Adipocyte (in vitro differentiated cells): ENCODE measurements at places on chromosomes 1 and 21.

DNA sequence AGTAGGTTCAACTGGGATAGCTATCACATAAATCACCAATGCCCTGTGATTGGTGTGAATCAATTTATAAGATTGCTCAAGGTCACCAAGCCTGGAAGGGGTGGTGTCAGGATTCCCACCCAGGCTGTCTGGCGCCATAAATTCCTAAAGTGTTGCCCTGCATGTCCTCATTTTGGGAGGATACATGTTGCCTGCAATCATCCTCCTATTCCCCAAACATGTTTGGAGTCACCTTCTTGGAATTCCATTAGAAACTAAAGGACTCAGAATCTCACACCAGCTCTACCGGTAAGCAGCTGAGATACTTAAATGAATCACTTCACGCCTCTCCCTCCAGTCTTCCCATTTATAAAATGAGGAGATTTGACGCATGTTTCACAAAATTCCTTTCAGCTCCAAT lies 54.1 kb upstream of the SLC45A1 start:
- no peak for DNase-seq

DNA sequence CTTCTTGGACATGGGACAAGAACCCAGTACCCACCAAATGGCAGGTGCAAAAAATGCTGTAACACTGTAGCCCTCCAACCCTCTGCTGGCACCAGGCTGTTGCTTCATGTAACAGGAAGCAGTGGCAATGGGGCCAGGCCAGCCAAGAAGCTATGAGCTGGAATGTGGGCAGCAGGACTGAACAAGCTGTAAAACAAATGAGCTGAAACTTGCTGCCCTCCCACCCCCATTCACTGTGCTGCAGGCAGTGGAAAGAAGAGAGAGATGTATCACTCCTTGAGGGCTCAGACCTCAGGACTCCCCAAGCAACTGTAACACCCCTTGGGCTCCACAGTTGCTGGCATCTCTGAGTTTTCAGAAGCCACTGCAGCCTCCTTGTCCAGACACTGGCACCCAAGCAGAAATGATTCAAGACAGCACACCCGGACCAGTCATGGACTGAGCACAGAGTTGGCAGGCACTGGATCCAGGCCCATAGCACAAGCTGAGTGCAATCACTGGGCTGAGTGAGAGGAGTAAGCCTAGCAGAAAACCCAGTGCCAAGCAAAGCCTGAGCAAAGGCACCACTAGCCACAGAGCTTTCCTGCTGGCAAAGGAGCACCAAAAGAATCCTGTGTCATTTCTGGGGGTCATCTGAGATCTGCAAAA lies 321.4 kb upstream of the CXADR start:
- no peak for DNase-seq

GRCh38 chr1:119005724-119006405 lies 17.7 kb upstream of the TBX15 start:
- no peak for DNase-seq

DNA sequence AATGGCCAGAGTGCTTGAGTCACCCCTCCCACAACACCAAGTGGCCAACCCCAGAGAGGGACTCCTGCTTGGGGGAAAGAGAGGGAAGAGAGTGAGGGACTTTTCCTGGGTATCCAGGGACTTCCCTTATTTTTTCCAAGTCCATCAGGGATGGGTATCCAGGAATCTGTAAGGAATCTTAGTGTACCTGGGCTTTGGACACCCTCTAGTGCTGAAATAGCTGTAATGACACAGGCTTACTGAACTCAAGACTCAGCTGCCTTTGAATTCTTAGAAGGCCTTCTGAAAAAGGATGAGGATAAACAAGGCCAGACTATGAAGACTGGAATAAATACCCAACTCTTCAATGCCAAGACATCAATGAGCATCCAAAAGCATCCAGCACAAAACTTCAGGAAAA lies 12.0 kb downstream of the TSHB start:
- no peak for DNase-seq

- DNase-seq, result no peak
These were observed 37.8 kb upstream of the BMP8A start for GRCh38 chr1:39453603-39454002.

DNA sequence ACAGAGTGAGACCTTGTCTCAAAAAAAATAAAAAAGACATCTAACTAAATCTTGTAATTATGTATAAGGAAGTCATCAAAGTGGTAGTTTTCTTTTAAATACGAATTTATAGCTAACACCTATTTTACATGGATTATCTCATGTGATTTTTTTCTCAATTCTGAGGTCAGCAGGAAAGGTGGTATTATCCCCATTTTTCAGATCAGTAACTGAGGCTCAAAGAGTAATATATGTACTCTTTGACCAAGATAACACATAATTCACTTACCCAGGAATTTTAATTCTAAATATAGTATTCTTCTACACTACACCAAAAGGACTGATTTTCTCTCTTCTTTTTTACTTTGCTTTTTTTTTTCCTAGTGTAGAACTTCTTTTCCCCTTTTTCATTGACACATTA lies 9.1 kb downstream of the IFT25 start:
- no peak for DNase-seq

GRCh38 chr21:14523234-14523633 lies 22.9 kb downstream of the SAMSN1 start:
- DNase-seq, result no peak

- DNase-seq, result peak; percentile 73
These were observed 36.9 kb upstream of the HIVEP3 start for GRCh38 chr1:41955461-41956159.

GRCh38 chr1:91682882-91683597 lies 182.4 kb downstream of the CDC7 start:
- no peak for DNase-seq

GRCh38 chr1:193726722-193727121 lies 540.3 kb upstream of the B3GALT2 start:
- DNase-seq, result no peak

GRCh38 chr1:7535016-7535415 lies 236.1 kb upstream of the VAMP3 start:
- no peak for DNase-seq

GRCh38 chr21:43783098-43783700 lies 6.2 kb upstream of the RRP1 start:
- peak; percentile 50 for DNase-seq

DNA sequence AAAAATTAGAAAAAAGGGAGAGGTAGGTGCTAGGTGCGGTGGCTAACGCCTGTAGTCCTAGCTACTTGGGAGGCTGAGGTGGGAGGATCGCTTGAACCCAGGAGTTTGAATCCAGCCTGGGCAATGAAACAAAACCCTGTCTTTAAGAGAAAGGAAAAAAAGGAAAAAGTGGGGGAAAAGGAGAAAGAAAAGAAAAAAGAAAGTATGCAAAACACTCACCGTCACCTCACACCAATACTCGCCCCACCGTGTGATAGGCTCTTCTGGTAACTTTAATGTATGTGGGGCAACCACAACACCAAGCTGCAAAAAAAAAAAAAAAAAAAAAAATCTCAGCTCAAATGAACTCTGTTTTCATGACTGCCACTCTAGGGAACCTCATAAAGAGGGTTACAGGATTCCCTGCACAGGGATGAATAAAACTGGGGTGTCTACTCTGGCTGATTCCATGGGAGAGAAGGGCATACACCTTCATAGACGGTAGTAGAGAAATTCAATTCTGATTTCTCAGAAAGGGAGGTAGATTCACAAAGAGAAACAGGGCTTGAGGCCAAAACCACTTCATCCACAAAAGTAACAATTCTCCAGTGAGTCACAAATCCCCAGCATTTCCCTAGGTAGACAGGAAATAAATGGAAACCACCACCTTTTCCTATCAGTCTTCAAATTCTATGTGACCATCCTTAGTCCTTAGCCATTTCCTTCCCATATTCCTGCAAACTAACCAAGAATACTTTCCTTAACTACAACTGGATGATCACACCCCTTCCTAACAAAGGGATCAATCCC lies 2.5 kb downstream of the MRPL9 start:
- DNase-seq, result no peak

DNA sequence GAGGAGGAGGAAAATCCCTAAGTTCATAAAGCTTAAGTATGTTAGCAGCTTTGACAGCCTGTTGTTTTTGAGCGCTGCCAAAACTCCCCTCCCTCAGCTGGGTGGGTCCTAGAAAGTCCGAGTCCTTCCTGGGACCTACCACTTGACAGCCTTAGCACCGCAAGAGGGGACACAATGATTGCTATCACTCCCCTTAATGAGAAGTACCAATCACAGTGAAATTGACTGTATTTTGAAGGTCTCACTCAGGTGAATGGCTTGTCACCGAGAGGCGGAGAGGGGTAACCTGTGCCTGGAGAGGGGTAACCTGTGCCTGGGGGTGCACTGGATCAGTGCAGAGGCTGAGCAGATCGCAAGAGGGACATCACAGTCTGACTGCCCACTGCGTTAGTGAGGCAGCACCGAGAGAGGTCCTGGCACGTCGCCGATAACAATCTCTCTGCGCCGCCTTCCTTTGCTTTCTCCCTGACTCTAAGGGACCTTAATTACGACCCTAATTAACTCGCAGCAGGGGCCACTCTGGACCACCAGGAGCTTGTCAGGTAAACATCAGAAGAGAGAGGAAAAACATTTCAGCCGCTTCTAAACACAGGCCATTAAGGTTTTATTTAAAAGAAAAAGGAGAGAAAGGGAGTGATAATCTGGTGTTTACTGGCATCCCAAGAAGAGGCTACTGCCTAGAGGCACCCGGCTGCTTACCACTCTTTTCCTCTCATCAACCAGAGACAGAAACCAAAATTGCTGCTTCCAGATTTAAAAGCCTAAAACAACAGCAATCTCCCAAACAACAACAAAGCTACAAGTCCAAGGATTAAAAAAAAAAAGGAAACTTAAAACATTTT lies 25.7 kb upstream of the KCNK1 start:
- no peak for DNase-seq

DNA sequence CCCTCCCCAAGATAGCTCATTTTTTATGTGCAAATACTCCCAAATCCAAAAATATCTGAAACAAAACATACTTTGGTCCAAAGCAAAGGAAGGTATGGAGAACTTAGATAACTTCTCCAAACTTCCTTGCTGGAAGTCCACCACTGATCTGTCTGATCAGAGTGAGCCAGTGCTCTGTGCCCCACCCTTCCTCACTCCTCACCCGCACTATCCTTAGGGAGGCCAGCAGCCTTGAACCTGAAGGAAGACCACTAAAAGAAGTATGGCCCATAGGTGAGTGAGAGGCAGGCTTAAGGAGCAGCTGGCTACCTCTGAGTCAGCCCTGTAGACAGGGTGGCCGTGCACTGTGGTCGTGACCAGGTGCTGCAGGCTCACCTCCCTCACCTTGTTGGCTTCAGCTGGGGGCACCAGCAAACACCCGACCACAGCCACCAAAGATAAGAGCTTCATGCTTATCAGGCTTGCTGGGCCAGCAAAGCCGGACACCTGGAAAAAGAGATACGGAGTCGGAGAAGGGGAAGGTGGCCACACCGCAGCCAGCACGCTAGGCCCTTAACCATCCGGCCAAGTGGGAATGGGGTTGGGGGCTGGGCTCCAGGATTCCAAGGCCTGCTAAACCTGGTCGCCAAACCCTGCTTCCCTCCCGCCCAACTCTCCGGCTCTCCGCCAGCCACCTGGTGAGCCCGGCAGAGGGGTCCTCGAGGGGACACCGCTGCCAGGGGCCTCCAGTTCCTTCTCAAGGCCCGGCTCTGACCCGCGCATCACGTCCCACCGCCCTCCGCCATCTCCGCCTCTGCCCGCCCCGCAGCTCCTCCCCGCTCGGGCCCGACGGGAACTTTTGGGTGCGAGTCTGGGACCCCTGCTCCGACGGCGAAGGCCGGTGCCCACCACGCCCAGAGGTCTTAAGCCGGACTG lies 543 bp downstream of the TMEM9 start:
- no peak for DNase-seq

GRCh38 chr1:9230869-9231533 lies 3.6 kb upstream of the H6PD start:
- no peak for DNase-seq

- no peak for DNase-seq
These were observed 124.5 kb downstream of the GLIS1 start for GRCh38 chr1:53614231-53615021.

DNA sequence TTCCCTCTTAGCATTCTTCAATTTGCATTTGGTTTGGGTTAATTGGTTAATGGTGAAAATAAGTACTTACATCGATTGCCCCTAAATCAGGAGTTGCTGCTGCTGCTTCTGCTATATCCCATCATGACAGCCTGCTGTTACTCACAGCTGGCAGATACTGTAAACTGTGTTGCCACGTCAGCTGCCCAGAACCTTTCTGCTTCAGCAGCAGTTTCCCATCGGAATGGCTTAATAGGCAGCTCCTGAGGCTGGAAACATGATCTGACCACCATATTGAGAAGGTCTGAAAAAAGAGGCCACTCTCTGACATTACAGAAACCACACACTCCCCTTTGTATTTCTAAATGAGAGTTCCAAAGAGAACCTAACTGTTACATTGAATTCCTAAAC lies 14.3 kb upstream of the SEC16B start:
- peak; percentile 93 for DNase-seq

DNA sequence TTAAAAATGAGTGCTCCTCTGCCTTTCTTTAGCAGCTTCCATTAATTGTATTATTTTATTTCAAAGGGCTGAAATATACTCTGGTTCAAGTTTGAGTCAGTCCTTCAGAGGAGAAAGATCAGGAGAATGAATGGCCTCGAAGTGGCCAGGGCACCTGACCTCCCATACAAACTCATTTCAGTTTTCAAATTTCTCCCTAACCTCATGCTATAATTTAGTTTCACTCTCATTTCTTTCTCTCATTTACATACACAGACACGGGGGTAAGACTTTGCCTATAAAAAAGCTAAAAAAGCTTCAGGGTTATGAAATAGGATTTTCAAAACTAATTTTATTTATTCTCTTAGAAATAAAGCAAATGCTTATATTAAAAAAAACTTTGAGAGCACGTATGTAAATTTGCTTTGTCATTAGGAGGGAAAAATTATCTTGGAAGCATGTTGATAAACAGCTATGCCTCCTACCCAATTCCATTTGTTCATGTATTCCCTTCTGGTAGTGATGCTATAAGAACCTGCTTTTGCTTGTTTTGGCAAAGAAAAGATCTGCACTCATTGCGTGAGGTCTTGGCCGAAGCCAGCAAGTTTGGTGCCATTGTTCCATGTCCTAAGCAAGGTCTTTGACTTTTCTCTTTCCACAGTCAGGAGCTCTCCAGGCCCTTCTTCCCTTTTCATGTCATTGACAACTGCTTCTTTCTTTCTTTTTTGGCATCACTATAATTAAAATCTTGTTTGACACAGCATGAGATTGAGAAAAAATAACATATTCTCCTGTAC lies 80.4 kb upstream of the LRRC53 start:
- no peak for DNase-seq

DNA sequence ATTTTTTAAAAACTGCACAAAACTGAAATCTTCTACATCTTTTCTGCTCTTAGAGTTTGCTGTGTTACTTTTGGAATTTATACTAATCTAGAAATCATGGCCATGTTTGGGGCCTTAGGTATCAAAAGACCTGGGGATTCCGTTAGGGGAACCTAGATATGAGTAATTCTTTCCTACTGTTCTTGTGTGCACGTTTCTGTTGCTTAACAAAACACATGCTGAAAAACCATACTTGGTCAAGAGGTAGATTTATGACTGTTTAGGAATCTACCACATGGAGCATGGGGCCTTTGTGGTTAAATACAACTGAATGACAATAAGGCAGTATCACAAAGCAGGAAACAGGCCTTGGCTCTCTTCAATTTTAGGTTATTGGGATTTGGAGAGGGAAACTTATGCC lies 291.9 kb upstream of the USP25 start:
- DNase-seq, result no peak
